ENCODE measurements at places on chromosomes 7 and 10.
A peak's percentile ranks its signal among the peaks of the same experiment; 100 is the strongest.

GRCh38 chr7:77320137-77320536 is 96.0 kb downstream of the GSAP start:
- no peak for DNase-seq

- no peak for DNase-seq
Observed at GRCh38 chr10:23099816-23100215, 4.4 kb downstream of the MSRB2 start.

GRCh38 chr10:110221721-110222261 is 14.4 kb downstream of the MXI1 start:
- peak; percentile 54 for DNase-seq

DNA sequence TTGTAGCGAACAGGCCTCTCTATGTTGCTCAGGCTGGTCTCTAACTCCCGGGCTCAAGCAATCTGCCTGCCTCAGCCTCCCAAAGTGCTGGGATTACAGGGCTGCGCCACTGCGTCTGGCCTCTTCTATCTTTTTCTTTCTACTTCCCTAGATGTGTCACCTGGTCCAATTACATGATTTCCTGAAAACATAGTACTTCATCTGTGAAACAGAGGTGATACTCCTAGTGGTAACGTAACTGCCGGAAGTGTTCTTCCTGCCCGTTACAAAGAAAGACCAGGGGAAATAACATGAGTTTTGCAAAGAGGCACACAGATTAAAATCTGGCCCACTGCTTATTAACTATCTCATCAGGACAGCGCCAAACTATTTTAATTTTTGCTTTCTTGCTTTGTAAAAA is 18.4 kb upstream of the HGF start:
- DNase-seq, result no peak

DNA sequence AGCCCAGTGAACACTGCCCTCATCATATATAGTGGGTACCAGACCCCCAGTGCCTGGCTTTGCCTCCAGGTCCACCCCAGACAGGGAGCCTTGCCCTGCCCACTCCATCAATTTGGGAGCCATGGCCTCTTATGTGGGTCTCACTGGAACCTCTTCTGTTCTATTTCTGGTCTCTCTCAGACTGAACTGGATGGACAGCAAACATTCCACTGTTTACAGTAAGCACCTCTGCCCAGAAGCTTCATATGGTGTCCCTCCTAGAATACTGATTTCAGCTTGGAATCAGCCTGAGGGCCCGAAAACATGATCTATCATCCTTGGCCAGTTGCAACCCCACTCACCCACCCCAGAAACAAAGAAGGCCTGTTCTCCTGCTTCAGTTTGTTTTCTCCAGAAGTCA is 81.0 kb upstream of the SLF2 start:
- DNase-seq, result no peak

DNA sequence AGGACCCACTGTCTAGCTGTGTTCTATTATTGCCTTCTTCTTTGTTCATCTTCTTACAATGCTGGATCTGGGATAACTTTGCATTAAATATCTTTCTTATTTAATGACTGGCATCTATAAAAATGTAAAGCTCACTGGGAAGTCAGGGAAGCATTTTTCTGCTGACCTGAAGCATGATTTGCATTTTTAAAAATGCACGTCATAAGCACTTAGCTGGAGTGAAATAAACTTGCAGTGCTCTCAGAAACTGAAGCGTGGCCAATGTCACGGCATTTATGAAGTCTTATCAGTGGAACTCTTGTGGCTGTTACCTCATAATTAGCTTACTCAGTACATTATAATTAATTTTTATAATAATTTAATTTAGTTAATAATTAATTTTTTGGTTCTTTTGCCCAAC is 59.1 kb downstream of the FRMD4A start:
- DNase-seq, result no peak

GRCh38 chr7:5234852-5235831 is 45.1 kb downstream of the WIPI2 start:
- no peak for DNase-seq

GRCh38 chr10:26368463-26368862 is 69.7 kb upstream of the APBB1IP start:
- DNase-seq, result no peak

DNA sequence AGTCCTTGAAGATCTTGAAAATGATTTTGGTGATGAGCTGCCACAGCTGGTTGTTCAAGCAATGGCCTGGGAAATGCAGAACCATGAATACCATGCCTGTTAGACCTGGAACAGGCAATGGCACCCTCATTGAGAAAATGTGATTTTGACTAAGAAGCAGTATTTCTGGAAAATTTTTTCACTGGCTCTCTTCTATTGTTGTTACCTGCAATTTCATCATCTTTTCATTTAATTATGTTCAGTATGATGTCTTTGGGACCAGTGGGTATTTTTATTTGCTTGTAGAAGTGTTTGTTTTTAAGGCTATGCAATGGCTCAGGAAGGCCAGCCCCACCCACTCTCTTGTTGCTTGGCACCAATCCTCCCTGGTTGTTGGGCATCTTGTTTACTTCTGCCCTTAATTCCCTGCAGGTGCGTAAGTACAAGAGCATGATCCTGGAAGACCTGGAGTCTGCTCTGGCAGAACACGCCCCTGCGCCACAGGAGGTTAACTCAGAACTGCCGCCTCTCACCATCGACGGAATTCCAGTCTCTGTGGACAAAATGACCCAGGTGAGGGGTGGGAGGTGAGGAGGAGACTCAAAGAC is 78.6 kb downstream of the NRF1 start:
- no peak for DNase-seq

DNA sequence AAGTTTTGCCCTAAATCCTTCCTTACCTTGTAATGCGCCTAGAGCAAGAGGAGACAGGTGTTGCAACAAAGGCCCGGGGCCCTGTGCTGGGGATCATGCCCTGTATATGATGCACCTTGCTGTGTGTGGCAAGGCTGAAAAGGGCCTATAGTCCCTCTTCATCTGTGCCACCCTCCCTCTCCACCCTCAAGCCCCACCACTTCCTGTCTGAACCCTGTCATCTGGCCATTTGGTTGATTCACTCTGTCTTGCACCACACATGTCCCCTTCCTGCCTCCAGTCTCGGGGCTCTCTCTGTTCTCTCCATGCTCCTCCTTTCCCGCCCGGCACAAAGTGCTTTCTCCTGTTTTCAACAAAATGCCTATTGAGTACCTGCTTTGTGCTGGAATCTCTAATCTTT is 11.5 kb upstream of the MALSU1 start:
- DNase-seq, result no peak

GRCh38 chr7:14395860-14396259 is 406.4 kb upstream of the ETV1 start:
- no peak for DNase-seq

DNA sequence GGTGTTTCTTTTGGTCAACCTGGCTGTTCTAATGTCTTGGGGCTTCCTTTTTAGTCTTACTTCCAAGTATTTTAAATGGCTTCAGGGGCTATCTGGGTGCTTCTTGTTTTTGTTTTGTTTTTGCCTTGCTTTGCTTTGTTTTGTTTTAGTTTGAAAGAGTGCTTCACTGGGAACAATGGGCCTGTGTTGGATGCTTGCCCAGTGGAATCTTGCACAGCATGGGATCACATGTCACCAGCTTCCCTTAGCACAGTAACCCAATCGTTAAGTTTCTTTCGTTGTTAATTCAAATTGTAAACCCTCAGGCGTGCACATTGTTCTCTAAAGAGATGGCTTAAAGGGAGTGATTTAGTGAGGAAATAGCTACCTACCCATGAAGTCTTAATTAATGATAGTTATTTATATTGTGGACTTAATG is 8.9 kb downstream of the COL17A1 start:
- DNase-seq, result peak; percentile 92

GRCh38 chr10:62186999-62187675 is 81.5 kb downstream of the RTKN2 start:
- DNase-seq, result no peak

DNA sequence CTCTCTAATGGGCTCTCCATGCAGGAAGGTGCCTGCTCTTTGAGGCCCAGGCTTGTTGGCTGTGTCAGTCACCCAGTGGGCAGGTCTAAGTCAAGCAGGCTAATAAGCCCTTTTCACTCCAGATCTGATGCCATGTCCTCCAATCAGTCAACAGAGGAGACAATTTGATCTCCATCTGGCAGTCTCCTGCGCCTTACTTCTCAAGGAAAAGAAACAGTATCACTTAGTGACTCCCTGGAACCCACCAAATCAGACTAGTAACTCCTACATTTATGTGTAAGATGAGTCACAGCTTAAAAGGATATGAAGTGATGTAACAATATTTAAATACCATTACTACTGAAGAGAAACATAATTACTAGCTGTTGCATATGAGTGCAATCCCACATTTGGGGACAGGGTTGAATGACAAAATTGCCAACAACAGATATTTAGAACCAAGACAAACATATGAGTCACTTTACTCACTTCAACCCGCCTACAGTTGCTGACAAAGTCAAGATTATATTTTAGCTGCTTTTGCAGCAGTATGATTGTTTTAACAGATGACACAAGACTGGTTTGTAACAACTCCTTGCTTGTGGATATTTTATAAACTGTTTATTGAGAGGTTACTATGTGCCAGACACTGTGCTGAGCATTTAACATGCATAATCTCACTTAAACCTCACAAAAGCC is 72.1 kb downstream of the USP6NL start:
- DNase-seq, result no peak

DNA sequence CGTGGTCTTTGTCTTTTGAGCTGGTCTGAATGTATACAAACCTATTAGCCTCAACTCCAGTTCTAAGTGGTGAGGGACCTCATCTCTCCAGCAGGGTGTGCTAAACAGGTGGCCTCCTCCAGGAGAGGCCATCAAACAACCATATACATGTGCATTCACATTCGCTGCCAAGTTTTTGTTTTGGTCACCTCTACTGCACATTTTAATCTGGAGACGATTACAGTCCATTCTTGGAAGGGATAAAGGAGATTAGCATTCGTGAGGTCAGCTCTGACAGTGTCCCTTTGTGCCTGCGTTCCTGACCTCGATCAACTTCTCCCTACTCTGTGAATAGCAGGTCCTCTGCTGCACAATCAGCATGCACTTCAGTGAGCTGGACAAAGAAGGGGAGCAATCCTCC is 60.8 kb downstream of the RHOBTB1 start:
- peak; percentile 62 for DNase-seq

DNA sequence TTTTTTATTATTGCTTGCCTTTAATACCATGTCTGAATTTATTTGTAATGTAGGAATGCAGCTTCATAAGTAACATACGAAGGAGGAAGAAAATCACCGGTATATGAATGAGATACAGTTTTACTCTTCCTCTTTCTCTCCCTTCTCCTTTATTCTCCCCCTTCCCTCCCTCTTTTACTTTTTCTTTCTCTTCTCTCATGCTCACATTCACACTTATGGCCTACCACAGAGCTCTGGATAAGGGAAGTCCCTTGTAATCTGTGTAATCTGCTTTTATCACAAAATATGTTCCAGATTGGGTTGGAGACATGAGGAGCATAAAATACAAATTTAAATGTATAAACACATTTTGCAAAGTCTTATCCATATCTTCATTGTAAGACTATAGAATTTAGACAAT is 59.4 kb downstream of the MDFIC start:
- no peak for DNase-seq

DNA sequence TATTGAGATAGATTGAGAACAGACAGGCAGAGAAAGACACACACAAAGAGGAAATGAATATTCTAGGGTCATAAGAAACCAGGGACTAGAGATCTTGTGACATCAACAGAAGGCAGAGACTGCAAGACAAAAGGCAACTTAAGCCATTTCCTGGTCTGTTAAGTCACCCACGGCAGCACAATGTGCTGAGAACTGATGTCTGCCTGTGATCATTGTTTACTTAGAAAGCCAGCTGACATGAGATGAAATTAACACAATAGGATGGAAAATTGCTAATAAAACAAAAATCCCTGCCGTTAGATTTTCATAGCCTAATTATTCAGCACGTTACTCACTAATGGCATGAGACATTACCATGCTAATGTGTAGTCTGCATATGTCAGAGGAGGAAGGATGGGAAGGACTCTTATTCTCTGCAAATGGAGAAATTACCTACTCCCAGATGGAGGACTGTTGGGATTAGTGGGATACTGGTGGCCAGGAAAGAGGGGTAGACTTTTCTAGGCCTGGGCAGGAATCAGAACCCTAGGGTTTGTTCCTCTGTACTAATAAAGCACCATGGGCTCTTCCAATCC is 191.3 kb upstream of the PODXL start:
- no peak for DNase-seq

- no peak for DNase-seq
Observed at GRCh38 chr10:64484811-64485330, 963.7 kb downstream of the REEP3 start.

DNA sequence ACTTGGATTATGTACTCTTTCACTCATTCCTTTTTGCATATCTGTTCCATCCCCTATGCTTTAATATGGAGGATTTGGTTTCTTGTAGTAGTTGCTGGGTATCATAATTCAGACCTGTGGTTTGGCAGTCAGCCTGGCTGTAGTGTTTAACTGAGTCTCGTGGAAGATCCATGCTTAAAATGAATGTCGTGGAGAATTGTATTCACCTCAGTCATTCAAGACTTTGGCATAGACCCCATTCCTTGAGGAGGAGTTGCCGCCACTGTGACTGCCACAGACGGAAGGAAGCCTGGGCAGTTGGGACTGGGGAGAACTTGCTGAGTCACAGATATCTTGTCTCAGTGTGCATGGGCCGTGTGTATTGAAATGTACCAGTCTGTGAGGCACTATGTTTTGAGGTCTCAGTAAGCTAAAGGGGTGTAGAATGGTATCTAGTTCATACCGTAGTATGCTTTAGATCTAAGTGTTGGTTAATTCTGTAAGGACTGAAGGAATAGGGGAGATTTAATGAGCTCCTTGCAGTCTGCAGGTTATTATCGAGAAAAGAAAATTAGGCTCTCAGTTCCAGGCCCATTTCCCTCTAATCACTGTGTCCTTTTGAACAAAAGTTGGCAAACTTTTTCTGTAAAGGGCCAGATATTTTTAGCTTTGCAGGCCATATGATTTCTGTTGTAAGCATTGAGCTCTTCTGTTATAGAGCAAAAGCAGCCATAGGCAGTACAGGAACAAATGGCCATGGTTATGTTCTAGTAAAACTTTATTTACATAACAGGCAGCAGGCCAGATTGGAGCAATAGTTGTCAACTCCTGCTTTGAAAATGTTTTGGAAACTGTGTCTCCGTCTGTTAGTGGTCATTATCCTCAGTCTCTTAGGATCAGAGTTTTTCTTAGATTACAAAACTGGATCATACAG is 76.8 kb downstream of the TPST1 start:
- peak; percentile 22 for DNase-seq

DNA sequence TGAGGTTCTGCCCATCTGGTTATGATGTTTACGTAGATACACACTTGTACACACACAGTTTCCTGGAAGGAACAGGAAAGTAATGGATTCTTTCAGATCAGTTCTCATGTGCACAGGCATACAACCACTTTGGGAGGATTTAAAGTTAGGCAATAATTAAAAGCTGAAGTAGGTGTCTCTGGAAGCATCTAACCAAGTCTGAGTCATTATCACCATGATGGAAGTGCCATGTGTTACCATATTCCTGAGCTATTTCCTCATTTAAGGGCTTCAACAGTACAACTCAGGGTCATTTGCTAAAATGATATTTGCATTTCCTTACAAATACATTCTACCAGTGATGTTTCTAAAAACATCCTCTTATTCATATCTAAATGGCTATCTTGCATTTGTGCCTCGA is 41.4 kb upstream of the BET1 start:
- DNase-seq, result no peak
